ENCODE measurements at places on chromosomes 1 and 21.

DNA sequence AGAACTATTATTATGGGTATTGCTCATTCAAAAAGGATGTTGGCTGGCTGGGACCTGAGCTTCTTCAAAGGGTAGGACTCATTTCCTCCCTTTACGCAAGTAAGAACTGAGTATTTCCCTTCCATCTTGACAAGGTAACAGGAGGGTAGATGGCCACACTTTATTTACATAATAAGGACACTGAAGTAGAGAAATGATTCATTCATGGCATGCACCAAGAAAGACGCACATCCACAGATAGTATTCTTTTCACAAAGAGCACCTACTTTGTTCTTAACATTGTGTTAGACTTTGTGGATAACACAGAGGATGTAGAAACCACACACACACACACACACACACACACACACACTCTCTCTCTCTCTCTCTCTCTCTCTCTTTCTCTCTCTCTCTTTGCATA lies 82.9 kb downstream of the FAM78B start:
- DNase-seq = no peak

DNA sequence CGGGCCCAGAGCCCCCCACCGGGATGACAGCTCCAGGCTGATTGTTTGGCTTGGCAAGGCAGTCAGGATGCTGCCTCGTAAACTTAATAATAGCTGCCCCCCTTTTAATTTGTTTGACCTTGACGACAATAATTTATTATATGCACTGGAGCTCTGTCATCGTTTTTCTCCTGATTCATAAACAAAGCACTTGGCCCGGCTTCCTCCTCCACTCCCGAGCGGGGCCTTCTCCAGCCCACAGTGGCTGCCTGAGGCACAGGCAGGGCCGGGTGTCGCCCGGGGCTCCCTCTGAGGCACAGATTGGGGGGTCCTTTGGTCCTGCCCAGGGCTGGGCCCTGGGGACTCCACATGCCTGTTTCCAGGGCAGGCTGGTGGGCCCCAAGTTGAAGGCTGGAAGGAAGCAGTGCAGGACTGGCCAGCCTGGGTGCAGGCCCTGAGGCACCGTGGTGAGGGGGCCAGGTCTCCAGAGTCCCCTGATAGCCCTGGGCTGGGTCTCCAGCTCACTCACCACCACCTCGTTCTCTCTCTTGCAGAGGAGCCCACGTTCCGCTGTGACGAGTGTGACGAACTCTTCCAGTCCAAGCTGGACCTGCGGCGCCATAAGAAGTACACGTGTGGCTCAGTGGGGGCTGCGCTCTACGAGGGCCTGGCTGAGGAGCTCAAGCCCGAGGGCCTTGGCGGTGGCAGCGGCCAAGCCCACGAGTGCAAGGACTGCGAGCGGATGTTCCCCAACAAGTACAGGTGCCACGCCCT lies 52.0 kb upstream of the ARHGEF16 start:
- peak; percentile 73 for DNase-seq

GRCh38 chr21:36807422-36807928 lies 108.6 kb downstream of the SIM2 start:
- no peak for DNase-seq

DNA sequence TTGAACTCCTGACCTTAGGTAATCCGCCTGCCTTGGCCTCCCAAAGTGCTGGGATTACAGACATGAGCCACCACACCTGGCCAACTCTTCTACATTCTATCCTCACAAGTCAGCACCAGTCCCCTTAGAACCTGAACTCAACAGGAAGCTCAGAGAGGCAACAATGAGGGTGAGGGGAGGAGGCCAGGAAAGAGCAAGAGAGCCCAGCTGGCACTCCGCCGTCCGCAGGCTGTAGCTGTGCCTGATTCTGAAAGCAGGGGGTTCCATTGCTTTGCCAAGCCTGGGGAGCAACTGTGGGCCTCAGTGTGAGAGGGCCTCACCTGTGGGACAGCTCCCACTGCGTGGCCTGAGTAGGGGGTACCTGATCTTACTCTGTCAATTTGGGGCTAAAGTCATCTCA lies 18.7 kb downstream of the STK40 start:
- no peak for DNase-seq

- DNase-seq = no peak
Observed at GRCh38 chr1:18932879-18933278, 23.6 kb downstream of the IFFO2 start.

DNA sequence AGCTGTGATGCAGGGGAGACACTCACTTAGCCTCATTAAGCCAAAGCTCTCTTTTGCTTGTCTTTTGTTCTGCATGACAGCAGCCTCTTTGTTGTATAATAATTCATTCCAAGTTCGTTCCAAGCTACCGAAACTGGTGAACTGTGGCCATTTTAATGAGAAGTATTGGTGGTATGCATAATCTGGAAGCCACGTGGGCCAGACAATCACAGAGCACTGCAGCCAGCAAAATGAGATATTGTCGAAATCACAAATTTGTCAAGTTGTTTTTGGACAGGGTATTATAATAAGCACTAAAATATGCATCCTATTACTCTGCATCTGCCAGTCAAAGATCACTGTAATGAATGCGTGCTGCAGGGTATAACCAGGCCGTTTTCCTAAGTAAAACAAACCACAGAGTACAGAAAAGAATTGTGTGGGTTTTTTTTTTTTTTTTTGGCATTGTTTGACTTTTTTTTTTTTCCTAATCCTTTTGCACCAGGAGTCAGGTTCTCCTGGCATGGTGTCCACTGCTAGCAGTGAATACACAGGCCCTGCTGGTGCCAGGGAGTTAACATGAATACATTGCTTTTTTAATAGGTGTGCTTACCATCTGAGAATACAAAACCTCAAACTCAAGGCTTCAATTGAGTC lies 423.9 kb downstream of the PTBP2 start:
- DNase-seq = no peak

DNA sequence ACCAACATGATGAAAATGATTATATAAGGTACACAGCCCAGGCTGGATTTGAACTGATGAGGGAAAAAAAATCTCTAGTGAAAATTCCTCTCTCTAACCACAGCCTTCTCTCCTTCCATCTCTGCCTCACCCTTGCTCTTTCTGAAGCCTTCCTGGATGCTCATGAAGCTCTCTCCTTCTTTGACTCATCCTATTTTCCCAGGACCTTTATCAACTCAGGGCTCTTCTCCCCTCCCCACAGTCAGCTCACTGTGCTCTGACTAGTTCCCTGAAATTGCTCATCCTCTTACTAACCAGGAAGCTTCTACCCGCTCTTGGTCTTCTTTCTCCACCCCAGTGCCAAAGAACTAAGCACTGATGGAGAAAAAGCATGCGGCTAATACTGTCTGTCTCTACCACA lies 46.4 kb upstream of the ERG start:
- no peak for DNase-seq

DNA sequence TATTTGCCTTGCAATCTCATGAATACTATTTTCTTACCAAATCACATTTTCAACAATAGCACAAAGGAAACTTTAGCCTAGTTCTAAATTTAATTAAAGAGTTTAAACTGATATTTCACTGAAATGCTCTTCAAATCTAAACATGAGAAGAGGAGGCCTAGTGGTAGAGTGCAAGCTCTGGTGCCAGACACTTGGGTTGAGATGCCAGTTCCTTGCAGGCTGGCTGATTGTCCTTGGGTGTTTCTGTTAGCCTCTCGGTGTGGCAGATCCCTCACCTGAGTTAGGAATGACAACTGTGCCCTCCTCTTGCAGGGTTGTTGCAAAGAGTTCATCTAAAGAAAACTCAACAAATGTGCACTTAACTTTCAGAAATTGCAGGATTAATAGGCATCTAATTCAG lies 12.5 kb downstream of the ZBTB21 start:
- DNase-seq = no peak

GRCh38 chr1:240646571-240647240 lies 34.8 kb upstream of the GREM2 start:
- DNase-seq = no peak

- DNase-seq = no peak
Observed at GRCh38 chr21:26506956-26507355, 66.1 kb downstream of the CYYR1 start.

GRCh38 chr1:90580176-90580575 lies 136.9 kb downstream of the BARHL2 start:
- DNase-seq = no peak

- no peak for DNase-seq
Observed at GRCh38 chr1:35611655-35612054, 29.7 kb downstream of the PSMB2 start.

DNA sequence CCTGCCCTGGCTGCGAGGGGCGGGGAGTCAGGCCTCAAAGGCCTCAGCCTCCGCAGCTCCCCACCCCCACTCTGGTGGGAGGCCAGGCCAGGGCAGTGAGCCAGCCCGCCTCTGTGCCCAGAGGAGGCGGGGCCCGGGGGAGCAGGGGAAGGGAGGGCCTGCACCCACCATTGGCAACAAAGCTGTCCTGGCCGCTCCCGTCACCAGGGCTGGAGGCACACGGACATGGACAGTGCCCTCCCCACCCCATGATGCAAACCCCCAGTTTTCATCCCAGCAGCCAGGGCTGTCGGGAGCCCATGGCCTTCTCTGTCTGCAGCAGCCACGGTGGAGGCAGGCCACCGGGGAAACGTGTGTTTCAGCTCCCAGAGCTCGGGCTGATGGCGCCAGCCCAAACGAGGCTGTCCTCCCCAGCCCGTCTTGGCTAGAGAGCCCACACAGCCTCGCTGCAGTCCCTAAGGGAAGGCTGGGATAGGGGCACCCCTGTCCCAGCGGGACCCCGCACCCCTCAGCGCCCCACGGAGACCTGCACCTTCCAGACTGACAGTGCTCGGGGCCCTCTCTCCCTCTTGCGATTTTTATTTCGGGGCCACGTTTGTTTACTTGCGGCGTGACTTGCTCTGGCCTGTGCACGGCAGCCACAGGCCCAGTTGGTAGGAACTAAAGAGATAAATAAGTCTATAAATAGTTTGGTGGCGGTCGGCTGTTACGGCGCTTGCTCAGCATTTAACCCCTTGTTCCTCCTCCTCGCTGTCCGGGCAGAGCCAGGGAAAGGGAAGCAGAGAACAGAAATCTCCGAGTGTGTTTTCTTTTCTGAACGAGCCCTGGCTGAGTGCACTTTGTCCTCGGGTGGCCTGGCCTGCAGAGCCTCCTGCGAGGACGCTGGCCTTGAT lies 101.8 kb downstream of the PRDM16 start:
- no peak for DNase-seq

DNA sequence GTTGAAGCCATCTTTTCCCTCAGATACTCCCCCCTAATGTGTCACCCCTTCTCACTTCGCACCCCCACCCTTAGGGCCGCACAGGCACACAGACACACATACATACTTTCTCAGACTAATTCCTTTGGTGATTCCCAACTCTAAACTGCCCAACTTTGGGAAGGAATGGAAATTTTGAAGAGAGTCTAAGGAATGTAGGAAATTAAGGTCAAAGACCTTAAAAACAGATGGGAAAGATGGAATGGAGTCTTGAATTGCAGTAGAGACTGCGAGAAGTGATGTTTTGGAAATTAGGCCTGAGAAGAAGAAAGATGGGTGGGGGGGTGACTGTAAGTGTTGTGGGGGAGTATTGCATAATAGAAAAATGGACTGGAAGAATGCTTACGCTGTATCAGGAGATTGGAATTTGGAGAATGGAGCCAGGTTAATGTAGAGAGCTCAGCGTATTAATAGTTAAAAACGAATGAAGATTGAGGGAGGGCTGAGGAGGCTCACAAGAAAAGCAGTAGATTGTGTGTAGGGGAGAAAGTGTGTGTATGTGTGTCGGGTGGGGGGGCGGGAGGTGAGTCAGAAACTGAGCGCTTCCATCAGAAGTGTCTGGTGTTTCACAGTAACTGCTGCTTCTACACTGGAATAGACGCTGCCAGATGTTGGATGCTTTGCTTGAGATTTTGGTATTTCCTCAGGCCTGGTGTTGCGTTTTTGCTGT lies 1.7 kb downstream of the PIP5K1A start:
- no peak for DNase-seq

- DNase-seq = no peak
Observed at GRCh38 chr1:112769611-112770010, 54.5 kb upstream of the PPM1J start.

DNA sequence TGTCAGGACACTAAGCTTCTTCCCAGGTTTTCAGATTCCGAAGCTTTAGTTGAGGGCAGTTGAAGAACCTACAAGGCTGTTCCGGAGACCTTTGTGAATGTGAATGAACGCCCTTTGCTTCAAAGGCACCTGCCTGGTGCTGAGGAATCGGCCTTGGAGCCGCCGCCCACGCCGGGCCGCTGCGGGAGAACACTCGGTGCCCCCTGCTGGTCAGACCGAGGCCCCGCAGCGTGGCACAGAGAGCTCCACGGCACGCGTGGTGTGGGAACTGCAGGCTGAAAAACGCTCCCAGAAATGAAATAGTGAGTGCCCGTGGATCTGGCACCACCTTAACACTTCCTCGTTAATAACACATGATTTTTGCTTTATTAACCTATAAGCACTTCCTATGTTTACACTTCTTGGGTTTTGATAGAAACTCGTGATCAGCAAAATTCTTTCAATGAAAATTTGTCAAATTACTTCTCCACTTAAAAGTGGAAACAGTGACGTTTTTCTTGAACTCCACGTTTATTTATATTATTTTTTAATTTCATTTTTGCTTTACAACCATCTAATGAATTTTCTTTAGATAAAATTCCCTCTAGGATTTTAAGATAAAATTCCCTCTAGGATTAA lies 460.6 kb downstream of the DSCAM start:
- DNase-seq = peak; percentile 41

DNA sequence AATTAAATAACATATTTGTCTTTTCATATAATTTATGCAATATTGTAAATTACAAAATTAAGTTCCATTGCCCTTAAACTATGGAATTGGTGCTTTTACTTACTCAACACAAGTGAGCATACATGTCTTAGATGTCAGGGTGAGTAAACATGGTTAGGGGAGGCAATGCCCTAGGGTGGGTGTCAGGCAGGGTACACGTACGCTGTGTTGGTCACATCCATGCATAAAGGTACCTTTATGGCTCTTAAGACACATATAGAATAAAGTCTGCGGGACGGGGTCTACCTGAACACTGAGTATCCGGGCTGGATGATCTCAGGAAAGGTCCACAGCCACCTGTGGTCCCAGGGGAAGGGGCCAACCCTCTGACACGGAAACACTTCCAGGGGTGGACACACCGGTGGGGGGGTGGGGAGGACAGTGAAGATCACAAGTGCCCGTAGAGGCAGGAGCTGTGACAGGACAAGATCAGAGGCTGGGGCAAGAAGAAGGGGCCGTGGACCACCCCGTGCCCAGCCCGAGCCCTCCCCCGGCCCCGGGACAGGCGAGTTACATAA lies 720 bp downstream of the LIN9 start:
- DNase-seq = no peak

DNA sequence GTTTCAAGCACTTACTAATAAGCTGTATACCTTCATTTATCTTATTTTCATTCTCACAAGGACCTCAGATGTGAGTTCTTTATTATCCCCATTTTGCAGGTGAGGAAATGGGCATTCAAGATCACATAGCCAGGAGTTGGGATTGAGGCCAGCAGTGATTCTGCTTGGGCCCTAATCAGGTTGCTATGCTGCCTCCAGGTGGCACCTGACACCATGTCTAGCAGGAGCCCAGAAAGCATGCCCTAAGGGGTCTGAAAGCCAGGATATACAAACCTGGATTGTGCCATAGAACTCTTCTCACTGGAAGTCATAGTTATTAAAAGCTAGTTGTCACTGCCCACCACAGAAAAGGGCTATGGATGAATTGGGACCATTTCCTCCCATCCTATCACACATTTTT lies 61.1 kb downstream of the FYB2 start:
- DNase-seq = no peak

GRCh38 chr1:234123867-234124266 lies 219.4 kb downstream of the SLC35F3 start:
- DNase-seq = no peak

All from NCI-H748 treated with DMSO at 0.1 percent for 48 hours (cell line).